ENCODE measurements at places on chromosomes 11 and 22.

- no peak for DNase-seq
Observed at GRCh38 chr11:22732588-22732987, 66.2 kb downstream of the GAS2 start.

GRCh38 chr11:109752212-109752825, 330.3 kb downstream of the C11orf87 start:
- no peak for DNase-seq

GRCh38 chr11:44316659-44317240, 6.8 kb upstream of the ALX4 start:
- DNase-seq = no peak

GRCh38 chr11:32852207-32852606, 22.5 kb downstream of the PRRG4 start:
- no peak for DNase-seq

DNA sequence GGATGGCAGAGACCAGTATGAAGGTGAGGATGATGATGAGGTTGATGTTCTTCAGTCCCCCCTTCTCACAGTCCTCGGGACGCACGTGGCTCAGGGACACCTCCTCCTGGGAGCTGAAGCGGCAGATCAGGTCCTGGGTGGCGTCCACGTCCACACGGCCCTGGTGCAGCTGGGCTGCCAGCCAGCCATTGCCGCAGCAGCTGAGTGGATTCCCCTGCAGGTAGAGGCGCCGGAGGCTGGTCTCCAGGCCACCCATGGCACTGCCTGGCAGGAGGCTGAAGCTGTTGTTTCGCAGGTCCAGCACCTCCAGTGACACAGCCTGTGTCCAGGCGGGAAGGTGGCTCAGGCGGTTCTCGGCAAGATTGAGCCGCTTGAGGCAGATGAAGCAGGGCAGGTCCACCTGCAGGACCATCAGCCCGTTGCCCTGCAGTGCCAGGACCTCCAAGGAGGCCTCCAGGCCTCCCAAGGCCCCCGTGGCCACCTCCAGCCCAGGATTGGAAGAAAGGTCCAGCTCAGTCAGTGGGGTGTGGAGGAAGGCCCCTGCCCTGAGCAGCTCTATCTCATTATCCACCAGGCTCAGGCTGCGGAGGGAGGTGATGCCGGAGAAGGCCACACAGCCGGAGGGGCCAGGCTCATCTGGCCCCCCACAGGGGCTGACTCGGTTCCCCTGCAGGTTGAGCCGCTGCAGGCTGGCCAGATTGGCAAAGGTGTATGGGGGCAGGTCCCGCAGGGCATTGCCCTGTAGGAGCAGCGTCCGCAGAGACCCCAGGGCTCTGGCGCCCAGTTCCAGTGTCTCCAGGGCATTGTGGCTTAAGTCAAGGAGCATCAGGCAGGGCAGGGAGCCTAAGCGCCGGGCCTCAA, 10.6 kb downstream of the LRRC32 start:
- peak; percentile 51 for DNase-seq
